ENCODE measurements at places on chromosomes 12 and 14.

GRCh38 chr12:95118138-95118787, 44.8 kb upstream of the NR2C1 start:
- no peak for DNase-seq

DNA sequence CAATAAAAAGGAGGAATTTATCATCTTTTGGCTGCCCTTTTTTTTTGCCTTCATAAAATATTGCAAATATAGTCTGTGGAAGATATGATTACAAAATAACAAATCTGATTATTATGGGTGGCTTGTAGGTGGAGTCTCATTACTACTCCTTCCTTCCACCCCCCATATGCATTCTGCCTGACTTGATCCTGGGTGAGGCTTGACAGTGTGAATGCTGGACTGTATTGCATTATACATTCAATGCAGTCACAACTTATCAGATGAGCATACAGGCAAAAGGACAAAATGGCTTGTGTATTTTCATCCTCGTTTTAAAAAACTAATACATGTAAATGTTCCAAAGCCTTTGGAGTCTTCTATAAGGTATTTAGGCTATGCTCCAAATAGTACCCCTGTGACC, 186.3 kb downstream of the ANO4 start:
- DNase-seq = no peak

DNA sequence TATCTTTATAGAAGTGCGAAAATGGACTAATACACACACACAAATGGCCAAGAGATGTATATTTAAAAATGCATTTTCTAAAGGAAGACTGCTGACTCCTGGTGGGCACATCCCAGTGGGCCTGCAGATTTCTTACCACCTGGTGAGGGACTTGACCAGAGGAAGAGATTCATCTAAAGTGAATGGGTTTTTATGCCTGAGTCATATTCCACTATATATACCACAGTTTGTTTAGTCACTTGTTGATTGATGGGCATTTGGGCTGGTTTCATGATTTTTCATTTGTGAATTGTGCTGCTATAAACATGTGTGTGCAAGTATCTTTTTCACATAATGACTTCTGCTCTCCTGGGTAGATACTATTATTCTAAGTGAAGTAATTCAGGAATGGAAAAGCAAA, 277.3 kb downstream of the SLC16A7 start:
- no peak for DNase-seq

GRCh38 chr14:102066041-102066451, 20.8 kb downstream of the HSP90AA1 start:
- no peak for DNase-seq

DNA sequence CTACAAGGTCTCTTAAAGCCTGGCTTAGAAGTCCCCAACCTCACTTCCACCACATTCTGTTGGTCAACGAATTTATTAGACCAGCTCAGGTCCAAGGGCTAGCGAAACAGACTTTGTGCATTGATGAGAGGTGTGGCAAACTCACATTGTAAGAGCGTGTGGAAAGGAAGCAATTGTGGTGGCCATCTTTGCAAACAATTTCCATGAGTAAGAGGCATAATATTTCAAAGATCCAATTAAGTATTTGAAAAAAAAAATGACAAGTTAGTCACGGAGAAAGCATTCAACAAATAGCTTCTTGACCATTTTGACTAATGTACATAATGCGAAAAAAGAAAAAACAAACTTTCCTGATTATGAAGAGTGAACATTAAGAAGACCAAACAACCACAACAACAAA, 7.4 kb downstream of the NR1H4 start:
- no peak for DNase-seq

GRCh38 chr14:54174457-54174856, 217.8 kb upstream of the BMP4 start:
- DNase-seq = no peak

DNA sequence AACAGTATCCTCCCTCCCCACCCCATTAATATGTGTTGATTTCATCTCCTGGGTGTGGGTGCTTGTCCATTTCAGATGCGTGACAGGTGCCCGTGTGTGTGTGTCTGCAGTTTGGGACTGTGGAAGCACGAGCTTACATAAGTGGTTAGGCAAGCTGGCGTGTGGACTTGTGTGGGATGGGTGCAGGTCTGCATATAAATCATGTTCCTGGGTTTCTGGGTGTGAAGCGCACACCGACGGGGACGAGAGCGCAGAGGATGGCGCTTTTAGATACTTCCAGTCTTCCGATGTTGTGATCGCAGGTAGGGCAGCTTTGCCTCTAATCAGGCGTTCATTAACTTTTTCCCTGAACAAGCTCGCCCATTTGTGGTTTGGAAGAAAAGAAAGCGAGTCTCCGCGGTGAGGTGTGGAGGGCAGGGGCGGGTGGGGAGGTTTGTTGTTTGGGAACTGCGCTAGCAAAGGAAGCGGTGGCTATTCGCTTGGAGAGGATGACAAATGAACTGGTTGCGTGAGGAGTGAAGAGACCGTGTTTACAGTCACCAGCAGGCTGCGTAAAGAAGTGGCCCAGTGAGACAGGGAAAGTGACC, 865 bp downstream of the RGS6 start:
- peak; percentile 45 for DNase-seq

DNA sequence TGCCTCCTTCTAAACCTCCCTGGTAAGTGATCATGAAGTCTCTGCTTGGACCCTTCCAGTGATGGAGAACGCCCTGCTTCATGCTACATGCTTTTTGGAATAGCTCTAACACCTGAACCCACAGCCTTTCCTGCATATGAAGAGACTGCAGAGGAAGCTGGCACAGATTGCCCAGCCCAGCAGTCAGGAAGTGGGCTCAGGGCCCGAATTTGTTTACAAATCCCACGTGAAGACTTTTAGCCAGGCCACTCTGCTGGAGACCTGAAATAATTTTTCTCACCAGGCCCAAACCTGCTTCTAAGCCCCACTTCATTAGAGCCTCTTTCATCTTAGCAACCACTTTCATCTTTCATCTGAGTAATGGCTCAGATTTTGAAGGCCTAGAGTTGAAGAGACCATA, 22.9 kb downstream of the RTN1 start:
- DNase-seq = no peak

DNA sequence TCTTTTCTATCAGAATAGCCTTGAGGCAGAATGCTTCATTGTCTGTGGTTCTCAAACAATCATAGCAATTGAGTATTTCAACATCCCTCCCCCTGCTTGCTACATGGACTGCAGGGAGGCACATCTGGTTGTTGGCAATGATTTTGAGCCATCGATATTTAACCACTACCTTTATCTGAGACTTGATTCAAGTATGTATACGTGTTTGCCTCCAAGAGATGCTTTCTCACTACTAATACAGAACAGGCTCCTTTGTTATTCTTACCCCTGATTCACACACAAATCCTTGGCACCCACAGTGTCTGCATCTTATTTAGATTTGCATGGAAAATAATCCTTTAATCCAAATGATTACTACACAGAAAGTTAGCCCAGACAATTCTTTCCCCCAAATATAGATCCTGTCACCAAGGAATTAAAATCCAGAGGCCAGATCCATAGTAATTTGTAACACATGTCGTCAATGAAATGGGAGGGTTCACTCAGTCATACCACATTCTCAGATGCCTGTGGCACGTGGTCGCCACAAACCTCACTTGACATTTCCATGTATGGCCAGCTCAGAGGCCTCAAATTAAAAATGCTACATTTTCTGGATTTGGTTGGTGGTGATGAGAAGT, 199.3 kb downstream of the ITPR2 start:
- DNase-seq = no peak

DNA sequence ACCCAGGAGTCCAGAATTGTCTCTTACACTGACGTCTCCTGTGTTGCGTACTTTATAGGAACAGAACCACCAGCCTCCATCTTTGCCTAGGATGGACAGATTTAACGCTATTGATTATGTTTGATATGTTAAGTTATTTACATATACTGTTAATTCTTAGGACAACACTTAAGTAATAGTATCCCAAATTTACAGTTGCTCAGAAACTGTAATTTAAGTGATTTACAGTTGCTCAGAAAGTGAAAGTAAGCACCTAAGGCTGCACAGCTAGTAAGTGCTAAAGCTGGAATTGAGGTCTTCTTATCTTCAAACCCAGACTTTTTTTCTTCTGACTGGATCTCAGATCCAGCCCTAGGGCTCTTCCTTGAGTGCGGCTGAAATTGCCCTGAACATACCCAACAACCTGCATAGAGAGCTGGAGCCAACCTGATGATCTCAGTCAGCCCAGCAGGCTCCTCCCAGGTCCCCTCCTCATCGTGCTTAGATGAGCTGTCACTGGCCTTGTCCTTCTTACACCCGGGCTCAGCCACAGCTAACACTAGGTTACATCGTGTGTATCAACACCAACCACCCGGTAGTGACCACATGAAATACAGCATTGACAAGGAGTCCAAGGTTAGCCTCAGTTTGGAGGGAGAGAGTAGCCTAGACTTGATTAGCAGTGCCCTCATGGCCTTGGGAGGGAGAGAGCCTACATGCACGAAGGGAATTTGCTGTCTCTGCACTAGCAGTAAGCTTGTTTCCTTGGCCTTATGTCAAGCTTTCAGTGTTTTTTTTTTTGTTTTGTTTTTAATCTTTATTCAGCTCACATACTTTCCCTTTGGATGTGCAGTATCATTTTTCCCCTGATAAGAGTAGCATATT, 111.1 kb upstream of the ARHGAP5 start:
- DNase-seq = no peak

GRCh38 chr14:76273346-76273745, 102.6 kb upstream of the ESRRB start:
- no peak for DNase-seq

DNA sequence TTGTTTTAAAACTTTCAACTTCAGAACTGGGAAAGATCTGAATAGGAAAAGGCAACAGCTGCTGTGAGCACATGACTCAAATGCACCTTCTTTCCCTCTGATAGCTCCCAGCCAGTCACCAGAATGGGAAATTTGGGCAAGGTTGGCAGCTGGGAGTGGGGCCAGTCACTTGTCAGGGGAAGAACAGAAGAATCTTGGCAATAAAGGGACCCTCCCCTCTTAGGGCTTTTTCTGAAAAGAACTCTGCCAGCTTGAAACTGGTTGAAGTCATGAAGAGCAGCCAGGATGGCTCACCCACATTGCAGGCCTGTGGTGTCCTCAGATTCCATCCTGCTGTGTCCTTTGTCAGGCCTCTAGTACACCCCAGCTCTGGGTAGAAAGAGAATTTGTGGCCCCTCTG, 10.3 kb upstream of the RIC8B start:
- no peak for DNase-seq

- DNase-seq = no peak
These were observed 994.0 kb downstream of the TRHDE start for GRCh38 chr12:73266206-73266605.

GRCh38 chr14:78683981-78684380, 513.8 kb downstream of the NRXN3 start:
- peak; percentile 34 for DNase-seq

DNA sequence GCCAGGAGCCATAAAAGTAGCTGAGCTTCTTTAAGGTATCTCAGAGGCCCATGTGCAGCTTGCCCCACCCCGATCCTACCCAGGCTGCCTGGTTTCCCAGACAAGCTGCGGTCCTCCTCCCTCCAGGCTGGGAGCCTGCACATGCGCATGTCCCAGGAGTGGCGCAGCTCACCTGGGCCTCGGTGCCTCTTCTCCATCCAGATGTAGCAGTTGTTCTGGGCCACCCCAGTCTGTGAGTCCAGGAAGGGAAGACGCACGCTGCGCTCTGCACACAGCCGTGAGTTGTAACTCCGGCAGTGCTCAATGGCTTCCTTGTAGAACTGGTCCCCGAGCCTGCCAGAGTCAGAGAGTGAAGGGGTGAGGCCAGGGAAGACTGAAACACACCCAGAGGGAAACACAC, 122.3 kb downstream of the DPF3 start:
- DNase-seq = no peak

GRCh38 chr12:96099421-96099820, 64.0 kb upstream of the LTA4H start:
- no peak for DNase-seq

DNA sequence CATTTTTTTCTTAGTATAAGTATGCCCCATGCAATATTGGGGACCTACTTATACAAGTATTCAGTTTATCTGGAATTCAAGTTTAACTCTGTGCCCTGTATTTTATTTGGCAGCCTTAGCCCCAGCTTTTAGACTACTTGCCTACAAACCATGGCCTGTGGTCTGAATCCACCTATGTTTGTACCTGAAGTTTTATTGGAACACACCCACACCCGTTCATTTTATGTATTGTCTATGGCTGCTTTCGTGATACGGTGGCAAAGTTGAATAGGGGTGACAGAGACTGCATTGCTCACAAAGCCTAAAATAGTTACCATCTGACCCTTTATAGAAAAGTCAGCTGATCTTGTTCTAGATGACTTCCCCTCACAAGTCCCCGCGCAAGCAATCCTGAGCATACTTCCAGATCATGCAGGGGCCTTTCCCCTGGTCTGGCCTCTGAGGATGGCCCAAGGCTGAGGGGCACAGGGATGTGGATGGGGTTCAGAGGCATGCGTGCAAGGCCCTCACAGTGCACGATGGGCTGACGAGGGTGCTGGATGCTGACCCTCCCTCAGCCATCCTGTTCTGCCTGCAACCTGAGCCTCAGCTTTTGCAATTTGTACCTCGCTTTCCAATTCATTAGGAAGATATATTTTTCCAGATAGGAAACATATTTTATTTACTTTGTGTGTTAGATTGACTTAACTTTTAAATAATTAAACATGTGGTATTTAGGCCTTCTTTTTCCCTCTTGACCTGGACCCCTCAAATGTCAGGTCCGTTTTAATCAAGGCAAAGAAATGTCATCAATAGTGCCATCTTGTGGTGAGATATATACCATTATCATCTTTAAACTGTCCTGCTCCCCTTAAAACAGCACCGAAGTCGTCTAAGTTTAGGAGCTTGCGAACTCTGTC, 527.3 kb upstream of the CCDC196 start:
- no peak for DNase-seq

GRCh38 chr12:6167327-6168280, 32.6 kb upstream of the CD9 start:
- no peak for DNase-seq

DNA sequence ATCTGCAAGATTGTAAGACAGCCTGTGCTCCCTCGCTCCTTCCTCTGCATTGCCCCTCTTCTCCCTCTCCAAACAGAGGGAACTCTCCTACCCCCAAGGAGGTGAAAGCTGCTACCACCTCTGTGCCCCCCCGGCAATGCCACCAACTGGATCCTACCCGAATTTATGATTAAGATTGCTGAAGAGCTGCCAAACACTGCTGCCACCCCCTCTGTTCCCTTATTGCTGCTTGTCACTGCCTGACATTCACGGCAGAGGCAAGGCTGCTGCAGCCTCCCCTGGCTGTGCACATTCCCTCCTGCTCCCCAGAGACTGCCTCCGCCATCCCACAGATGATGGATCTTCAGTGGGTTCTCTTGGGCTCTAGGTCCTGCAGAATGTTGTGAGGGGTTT, 37.4 kb downstream of the DAD1 start:
- no peak for DNase-seq

All from NCI-H524 (cell line).